T-helper 1 cell treated with Interleukin-12 subunit alpha and Interleukin-12 subunit beta and Interleukin-4 antibody, amounts not matched to agents 30 ng/mL and 1 ng/mL, for 36 hours (primary cell): ENCODE measurements at places on chromosomes 5 and 9. TPM values are rescaled to one million over a fixed set of nuclear protein-coding genes. Genes with fewer than 3 reads are reported as not detected.

The GDA gene
- 0.02 TPM in 1 of 2 replicates, not detected in the other for total RNA-seq

The LAMC3 gene
- total RNA-seq, result 0.02 and 0.07 TPM in 2 replicates

The SMC2 gene
- total RNA-seq, result 49.8 and 50.3 TPM in 2 replicates

The SLC27A6 gene
- not detected in 2 replicates for total RNA-seq

The GAPVD1 gene
- total RNA-seq, result 57.8 and 60.0 TPM in 2 replicates

The RNF183 gene
- 0.34 TPM in 1 of 2 replicates, not detected in the other for total RNA-seq

The CD14 gene
- 0.51 and 0.56 TPM in 2 replicates for total RNA-seq

The GCNT4 gene
- total RNA-seq, result 2.2 and 2.4 TPM in 2 replicates

The PCDHB15 gene
- not detected in 2 replicates for total RNA-seq

The IPPK gene
- total RNA-seq, result 15.2 and 17.5 TPM in 2 replicates

The TSSK1B gene
- total RNA-seq, result not detected in 2 replicates

The CDHR2 gene
- 1.3 and 1.7 TPM in 2 replicates for total RNA-seq

The TRPM6 gene
- total RNA-seq, result not detected in 2 replicates

The CCDC171 gene
- total RNA-seq, result 1.1 and 1.5 TPM in 2 replicates

The PCDHA10 gene
- total RNA-seq, result not detected in 2 replicates
